ENCODE measurements at places on chromosomes 6 and 20.
A peak's percentile ranks its signal among the peaks of the same experiment; 100 is the strongest.

- DNase-seq: no peak
These were observed 170.7 kb upstream of the SLC24A3 start for GRCh38 chr20:19041787-19042186.

- DNase-seq: no peak
These were observed 6.3 kb downstream of the SDCBP2 start for GRCh38 chr20:1322511-1323245.

DNA sequence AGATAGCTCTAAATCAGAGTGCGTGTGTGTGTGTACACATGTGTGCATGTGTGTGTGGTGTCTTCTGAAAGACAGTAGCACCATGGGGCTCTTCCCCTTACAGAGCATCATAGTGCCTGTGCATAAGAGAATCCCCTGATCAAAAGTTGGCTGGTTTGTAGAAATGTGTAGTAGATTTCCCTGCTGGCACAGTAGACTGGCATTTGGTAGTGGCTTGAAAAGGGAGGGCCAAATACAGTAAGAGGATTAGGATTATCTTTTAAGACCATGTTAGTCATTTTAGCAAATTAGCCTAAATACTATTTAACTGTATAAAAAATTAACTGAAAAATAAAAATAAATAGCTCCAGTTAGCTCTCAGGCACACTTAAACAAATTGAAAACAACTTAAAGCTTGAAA is 112.6 kb downstream of the B3GAT2 start:
- no peak for DNase-seq

GRCh38 chr6:30101444-30102413 is 11.2 kb downstream of the TRIM31 start:
- peak; percentile 51 for DNase-seq

DNA sequence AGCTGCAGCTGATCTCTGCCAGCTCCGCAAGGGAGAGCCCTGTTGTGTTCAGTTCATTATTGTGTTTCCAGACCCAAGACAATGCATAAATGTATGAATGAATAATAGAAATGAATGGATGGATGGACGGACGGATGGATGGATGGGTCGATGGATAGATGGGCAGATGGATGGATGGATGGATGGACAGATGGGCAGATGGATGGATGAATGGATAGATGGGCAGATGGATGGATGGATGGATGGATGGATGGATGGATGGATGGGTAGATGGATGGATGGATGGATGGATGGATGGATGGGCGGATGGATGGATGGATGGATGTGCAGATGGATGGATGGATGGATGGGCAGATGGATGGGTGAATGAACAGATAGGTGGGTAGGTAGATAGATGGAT is 16.7 kb upstream of the LSM14B start:
- DNase-seq: no peak

- no peak for DNase-seq
These were observed 20.4 kb downstream of the ZUP1 start for GRCh38 chr6:116648156-116648555.

- DNase-seq: no peak
These were observed 24.2 kb upstream of the MYMX start for GRCh38 chr6:44192428-44193041.

- no peak for DNase-seq
These were observed 125.6 kb downstream of the BANF2 start for GRCh38 chr20:17825252-17825959.

DNA sequence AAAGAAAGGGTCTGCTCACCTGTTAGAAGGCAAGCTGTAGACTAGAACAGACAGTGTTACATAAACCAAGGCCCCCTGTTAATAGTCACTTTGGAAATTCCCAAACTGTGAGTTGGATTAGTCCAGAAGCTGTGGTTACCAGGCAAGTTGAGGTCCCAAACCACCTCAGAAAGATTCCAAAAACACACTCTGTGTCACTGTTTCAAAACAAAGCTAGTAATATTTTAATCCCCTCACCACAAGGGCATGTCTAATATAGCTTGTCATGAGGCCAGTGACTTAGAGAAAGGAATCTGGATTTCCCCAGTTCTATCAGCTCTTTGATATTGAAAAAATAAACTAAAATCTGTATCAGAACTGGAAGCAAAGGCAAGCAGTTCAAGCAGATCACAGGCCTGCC is 244.6 kb downstream of the HAO1 start:
- DNase-seq: no peak

GRCh38 chr6:5190507-5190906 is 70.2 kb downstream of the LYRM4 start:
- no peak for DNase-seq

DNA sequence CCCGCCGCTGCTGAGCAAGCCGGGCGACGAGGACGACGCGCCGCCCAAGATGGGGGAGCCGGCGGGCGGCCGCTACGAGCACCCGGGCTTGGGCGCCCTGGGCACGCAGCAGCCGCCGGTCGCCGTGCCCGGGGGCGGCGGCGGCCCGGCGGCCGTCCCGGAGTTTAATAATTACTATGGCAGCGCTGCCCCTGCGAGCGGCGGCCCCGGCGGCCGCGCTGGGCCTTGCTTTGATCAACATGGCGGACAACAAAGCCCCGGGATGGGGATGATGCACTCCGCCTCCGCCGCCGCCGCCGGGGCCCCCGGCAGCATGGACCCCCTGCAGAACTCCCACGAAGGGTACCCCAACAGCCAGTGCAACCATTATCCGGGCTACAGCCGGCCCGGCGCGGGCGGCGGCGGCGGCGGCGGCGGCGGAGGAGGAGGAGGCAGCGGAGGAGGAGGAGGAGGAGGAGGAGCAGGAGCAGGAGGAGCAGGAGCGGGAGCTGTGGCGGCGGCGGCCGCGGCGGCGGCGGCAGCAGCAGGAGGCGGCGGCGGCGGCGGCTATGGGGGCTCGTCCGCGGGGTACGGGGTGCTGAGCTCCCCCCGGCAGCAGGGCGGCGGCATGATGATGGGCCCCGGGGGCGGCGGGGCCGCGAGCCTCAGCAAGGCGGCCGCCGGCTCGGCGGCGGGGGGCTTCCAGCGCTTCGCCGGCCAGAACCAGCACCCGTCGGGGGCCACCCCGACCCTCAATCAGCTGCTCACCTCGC is 1.5 kb downstream of the ARID1B start:
- DNase-seq: no peak

DNA sequence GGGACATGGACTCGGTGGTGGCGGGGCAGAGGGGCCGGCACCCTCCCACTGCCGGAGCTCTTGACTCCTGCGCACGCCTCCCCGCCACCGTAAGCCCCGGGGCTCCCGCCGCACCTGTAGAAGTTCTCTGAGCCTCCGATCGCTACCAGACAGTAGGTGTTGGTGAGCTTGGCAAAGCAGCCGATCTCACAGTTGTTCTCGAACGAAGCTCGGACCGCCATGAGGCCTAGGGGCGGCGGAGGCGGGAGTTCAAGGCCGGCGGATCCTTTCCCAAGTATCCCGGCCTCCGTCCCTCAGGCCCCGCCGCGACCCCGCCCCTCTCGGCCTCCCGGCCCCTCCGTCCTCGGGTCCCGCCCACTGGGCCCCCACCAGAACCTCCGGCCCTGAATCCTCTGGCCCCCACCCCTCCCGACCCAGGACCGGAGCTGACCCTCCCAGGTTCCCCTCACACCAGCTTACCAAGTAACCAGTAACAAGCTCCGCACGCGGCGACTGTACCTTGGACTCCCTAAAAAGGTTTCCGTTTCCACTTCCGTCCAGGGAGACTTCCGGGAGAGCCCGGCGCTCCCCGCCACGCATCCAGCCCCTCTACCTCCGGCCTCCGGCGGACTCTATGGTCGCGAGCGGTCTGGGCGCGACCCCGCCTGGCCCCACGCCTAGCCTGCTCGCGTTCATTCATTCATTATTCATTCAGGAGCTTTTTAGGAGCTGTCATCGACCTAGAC is at the start of gene EIF6:
Gene EIF6, minus strand, starts transcription at position 506 of the 725 bp plus-strand sequence. Its CDS starts 285 bp downstream, at position 221.
- DNase-seq: peak; percentile 94

GRCh38 chr6:116229287-116229913 is 24.5 kb downstream of the TSPYL4 start:
- no peak for DNase-seq

- no peak for DNase-seq
These were observed 694 bp downstream of the MRPS18B start for GRCh38 chr6:30618270-30618797.

GRCh38 chr20:34301587-34302311 is 1.4 kb downstream of the AHCY start:
- no peak for DNase-seq

DNA sequence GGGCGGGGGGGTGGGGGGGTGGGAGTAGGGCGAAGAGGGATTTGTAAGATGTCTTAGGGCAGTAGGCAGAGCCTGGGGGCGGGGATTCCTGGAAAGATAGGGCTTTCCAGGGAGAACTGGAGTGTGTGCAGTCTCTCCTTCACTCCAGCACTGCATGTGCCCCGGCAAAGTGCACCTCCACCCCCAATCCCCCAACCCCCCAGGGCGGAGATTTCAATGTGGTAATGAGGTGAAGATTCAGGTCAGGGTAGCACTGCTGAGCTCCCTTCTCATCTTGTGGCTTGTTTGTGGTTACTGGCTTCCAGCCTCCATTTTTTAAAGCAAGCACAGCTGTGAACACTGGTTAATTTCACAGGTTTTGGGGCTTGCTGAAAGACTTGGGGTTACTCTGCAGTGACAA is 5.9 kb downstream of the TMEM239 start:
- no peak for DNase-seq

GRCh38 chr20:58210398-58210747 is 18.1 kb downstream of the ANKRD60 start:
- no peak for DNase-seq

DNA sequence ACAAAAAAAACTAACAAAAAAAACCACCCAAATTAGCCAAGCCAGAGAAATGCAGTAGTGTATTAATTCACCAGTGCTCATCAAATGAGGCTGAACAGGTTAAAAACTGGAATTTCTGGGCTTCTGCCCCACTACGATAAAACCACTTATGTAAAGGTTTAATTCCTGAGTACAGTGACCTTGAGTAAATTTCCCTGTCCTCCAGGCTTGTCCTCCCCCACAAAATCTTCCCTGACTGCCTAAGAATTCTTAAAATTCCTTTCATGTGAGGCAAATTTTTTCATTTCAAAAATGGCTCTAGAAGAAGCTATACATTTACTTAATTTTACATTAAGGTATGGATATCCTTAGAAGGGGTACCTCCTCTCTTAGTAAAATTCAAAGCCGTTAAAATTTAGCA is 80.1 kb upstream of the ID4 start:
- DNase-seq: no peak

- no peak for DNase-seq
These were observed 40.4 kb upstream of the RAB22A start for GRCh38 chr20:58268936-58269619.

DNA sequence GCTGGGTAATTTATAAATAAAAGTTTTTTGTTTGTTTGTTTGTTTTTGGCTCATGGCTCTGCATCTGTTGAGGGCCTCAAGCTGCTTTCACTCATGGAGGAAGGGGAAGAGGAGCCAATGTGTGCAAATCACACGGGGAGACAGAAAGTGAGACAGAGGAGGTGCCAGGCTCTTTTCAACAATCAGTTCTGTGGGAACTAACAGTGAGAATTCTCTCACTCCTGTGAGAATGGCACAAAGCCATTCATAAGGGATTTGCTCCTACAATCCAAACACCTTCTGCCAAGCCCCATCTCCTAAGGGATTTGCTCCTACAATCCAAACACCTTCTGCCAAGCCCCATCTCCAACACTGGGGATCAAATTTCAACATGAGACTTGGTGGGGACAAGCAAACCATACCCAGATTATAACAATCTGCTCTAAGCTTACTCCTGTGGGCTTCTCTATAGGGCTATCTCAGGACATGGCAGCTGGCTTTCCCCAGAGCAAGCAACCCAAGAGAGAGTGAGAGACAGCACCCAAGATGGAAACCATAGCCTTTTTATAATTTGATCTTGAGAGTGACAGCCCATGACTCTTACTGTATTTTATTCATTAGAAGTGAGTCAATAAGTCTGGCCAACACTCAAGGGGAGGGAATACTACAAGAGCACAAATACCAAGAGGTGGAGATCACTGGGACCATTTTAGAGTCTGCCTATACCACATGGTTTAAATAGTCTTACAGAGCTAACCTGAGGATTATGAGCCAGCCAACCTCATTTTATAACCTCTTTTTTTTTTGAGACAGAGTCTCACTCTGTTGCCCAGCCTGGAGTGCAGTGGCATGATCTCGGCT is 22.8 kb upstream of the LRRC1 start:
- DNase-seq: no peak

- no peak for DNase-seq
These were observed 256.5 kb downstream of the HACE1 start for GRCh38 chr6:104603108-104603745.

DNA sequence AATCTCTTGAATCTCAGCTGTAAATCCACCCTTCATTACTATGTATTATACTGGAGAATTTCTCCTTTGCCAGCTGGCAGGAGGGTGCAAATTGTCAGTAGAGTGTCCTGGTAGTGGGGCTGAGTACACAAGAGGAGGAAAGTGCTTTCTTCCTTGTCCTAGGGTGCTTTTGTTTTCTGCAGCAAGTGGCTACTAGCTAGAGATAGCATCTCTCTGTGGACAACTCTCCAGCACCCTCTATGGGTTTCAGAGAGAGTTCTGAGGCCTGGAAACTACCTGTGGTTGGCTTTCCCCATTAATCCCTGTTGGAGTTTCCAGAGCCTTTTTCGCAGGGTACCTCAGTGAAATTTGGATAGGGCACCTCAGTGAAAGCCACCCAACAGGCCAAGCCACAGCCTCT is 422.5 kb upstream of the RGS17 start:
- DNase-seq: no peak

DNA sequence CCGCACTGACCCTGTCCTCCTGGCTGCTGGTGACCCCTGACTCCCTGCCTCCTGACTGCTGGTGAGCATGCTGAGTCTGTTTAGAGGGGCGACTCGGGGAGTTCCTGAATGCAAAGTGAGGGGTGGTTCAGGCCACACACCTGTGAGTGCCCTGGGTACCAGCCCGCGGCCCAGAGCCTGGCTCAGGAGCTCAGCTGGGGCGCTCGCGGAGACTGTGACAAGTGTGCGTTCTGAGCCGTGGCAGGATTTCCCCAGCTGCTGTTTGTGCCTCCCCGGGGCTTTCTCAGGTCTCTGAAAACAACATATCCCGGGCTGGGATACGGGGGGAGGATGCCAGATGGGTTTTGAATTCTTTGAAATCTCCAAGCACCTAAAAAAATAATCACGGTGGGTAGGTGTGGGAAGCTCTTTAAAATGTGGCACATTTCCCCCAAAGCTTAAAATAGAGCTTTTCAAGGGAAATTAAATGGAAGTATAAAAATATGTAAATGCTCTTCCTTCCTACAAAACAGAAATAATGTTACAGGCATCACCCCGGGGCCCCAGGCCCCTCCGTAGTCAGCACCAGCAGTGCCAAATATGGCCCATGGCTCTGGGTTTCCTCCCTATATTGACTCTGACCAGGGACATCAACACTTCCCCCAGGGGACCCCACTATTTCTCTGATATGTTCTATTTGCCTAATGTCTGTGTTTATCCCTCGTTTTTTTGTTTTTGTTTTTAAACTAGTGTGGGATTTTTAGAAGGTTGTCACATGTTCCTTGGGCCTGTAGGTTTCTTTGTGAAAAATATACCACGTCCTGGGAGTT is 49.9 kb upstream of the TAGAP start:
- no peak for DNase-seq

- peak; percentile 56 for DNase-seq
These were observed 2.0 kb downstream of the SPAG4 start for GRCh38 chr20:35617397-35618262.

All from GM12891 (cell line).